H1 (cell line): ENCODE measurements at places on chromosomes 2 and 18. TPM values are rescaled to one million over a fixed set of nuclear protein-coding genes. Genes with fewer than 3 reads are reported as not detected.

DNA sequence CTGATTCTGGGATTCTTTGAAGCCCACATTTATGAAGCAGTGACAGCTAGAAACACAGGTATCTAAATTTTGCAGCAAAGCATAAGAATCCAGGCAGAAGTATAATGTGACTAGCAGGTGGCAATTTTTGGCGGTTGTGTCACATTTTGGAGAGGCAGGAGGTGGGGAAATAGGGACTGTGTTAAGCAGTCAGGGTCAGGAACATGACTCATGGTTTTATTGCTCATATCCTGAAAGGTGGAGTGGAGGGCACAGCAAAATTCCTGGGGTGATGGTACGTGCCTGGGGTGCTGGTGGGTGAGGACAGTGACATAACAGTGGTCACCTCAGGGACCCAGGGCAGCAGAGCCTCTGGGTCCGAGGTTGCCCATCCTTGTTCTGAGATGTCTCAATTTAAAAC, 63.5 kb upstream of the TTN start:
- DNase-seq, result no peak

- no peak for DNase-seq
Observed at GRCh38 chr2:233234264-233234663, 17.2 kb upstream of the ATG16L1 start.

The FER1L5 gene
- 0.23 and 0.38 TPM in 2 replicates for polyA plus RNA-seq

The GREB1 gene
- polyA plus RNA-seq, result 7.9 and 13.8 TPM in 2 replicates

- DNase-seq, result no peak
Observed at GRCh38 chr2:207253666-207254345, 88.1 kb upstream of the KLF7 start.

GRCh38 chr2:98514879-98515249, 70.2 kb downstream of the INPP4A start:
- DNase-seq, result no peak

The ARMC9 gene
- 17.6 and 23.2 TPM in 2 replicates for polyA plus RNA-seq

GRCh38 chr2:195658541-195658890, 1.5 kb downstream of the SLC39A10 start:
- DNase-seq, result no peak

DNA sequence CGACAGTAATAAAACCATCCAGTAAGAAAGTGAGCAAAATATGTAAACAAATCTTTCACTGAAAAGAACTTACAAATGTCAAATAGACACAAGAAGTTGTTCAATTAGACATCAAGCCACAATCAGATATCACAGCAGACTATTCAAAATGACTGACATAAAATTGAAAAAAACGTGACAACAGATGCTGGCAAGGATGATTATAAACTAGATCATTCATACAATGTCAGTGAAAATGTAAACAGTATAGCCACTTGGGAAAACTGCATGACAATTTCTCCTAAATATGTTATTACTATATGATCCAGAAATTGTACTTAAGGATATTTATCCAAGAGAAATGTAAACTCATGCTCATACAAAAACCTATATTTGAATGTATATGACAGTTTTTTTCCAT, 609.4 kb upstream of the CNTNAP5 start:
- no peak for DNase-seq
